ENCODE measurements at places on chromosomes 11 and 22. TPM values are rescaled to one million over a fixed set of nuclear protein-coding genes. Genes with fewer than 3 reads are reported as not detected.

OR8D4 gene
- total RNA-seq, result not detected

MYOD1 gene
- total RNA-seq, result not detected

PRR33 gene
- not detected for total RNA-seq

UPK3A gene
- total RNA-seq, result not detected

MUC5AC gene
- not detected for total RNA-seq

Measured in smooth muscle cell of the umbilical artery (primary cell).